Panc1 (cell line): ENCODE measurements at places on chromosomes 11 and 22. TPM values are rescaled to one million over a fixed set of nuclear protein-coding genes. Genes with fewer than 3 reads are reported as not detected.

NXPE2 gene
- total RNA-seq: not detected

C11orf97 gene
- not detected for total RNA-seq

ZNRF3 gene
- 7.3 TPM for total RNA-seq

CCDC87 gene
- total RNA-seq: 2.0 TPM

MRPL17 gene
- 115 TPM for total RNA-seq

CKAP5 gene
- total RNA-seq: 191 TPM

CARD18 gene
- total RNA-seq: 8.1 TPM

MMP13 gene
- 0.15 TPM for total RNA-seq

ELMOD1 gene
- total RNA-seq: 2.1 TPM

CNTF gene
- 3.0 TPM for total RNA-seq

IFITM10 gene
- 18.0 TPM for total RNA-seq

APLNR gene
- total RNA-seq: not detected

C1QTNF5 gene
- not detected for total RNA-seq

KIAA1671 gene
- total RNA-seq: 48.1 TPM

CCDC188 gene
- total RNA-seq: not detected

KRTAP5-2 gene
- total RNA-seq: not detected

TUBA8 gene
- 1.3 TPM for total RNA-seq

ST14 gene
- 1.8 TPM for total RNA-seq

IL10RA gene
- 0.41 TPM for total RNA-seq

RPS19BP1 gene
- total RNA-seq: 123 TPM

PLA2G6 gene
- 16.2 TPM for total RNA-seq

TRIM34 gene
- 1.5 TPM for total RNA-seq

KCNJ11 gene
- 0.67 TPM for total RNA-seq

NTM gene
- total RNA-seq: 0.10 TPM

LRRN4CL gene
- total RNA-seq: 0.13 TPM

SLC22A6 gene
- not detected for total RNA-seq

IL18 gene
- 22.5 TPM for total RNA-seq

NRGN gene
- 5.7 TPM for total RNA-seq

GPHA2 gene
- not detected for total RNA-seq

UNC93B1 gene
- total RNA-seq: 54.1 TPM

FAM227A gene
- total RNA-seq: 2.4 TPM

NELL1 gene
- not detected for total RNA-seq

PRR33 gene
- not detected for total RNA-seq

TEX12 gene
- 0.23 TPM for total RNA-seq

RIMBP3C gene
- 0.90 TPM for total RNA-seq

LUZP2 gene
- 0.18 TPM for total RNA-seq

ADAMTS15 gene
- total RNA-seq: 39.9 TPM

C1QTNF4 gene
- total RNA-seq: not detected

PGA4 gene
- total RNA-seq: not detected
